Erythroblast (primary cell): ENCODE measurements at places on chromosomes 2 and 18.

- DNase-seq, result no peak
These were observed 465.6 kb upstream of the POU3F3 start for GRCh38 chr2:104388296-104388695.

DNA sequence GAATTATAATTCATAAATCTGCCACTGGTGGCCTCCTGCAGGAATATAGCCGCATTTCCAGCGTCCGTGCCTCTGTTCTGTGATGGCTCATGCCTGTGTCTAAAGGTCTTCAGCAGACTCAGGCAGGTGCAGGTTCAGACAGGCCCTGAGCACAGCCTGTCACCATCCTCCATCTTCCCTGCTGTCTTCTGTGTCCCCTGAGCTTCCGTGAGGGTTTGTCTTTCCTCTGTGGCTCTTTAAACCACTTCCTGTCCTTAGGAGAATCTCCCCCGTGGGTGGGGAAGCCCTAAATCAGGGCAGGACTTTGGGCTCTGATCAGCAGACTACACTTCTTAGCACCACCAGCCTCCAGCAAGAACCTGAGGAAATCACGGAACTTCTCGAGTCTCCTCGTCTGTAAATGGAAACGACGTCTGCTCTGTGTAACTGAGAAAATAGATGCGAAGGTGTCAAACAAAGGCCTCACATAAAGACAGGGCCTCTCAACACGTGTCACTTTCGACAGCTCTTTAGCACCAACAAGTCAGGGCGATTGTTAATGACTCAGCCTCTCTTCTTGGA is 24.1 kb upstream of the NFATC1 start:
- no peak for DNase-seq

- peak; percentile 51 for DNase-seq
These were observed 478 bp downstream of the CLHC1 start for GRCh38 chr2:55231546-55232083.

DNA sequence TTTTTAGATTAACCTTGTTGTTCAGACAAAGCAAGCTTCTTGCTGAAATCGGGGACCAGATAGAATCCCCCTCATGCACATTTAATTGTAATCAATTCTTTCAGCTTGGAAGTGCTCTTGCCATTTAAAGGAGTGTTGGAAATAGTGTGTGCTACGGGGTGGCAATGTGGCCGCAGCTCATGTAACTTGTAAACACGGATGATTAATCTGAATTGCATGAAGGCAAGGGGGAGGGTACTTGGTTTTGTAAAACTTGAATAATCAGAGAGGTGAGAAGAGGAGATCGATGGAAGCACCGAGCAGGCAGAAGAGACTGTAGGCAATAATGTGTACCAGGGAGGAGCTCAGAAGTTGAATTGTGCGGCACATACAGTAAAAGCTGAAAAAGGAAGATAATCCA is 273.5 kb downstream of the PTGR3 start:
- DNase-seq, result no peak

DNA sequence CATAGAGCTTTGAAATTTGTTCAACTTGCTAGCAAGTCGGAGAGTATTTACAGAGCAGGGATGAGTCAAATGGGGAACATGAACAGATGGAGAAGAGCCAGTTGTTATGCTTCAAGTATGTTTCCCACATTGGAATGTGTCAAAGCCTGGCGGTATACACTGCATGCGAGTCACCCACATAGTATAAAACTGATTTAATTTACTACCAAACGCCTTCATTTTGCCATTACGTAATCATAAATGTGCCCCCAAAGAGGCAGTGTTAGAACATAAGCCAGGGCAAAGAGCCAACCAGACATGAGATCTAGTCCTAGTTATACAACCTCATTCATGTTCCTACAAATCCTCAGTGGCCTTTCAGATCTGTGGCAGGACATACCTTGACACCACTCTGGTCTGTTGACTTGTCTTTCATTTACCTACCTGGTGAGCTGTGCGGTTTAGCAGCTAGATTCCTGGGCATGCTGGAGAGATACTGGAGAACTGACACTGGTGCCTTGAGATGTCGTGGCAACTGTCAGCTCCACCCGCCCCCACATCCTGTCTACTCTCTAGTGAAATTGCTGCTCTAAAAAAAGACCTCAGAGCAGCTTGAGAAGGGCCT is 21.7 kb upstream of the NRP2 start:
- no peak for DNase-seq

GRCh38 chr2:227237786-227238185 is 73.4 kb downstream of the COL4A3 start:
- no peak for DNase-seq

GRCh38 chr18:68448736-68449135 is 266.2 kb downstream of the TMX3 start:
- no peak for DNase-seq

GRCh38 chr2:173876833-173877413 is 88.2 kb downstream of the SP3 start:
- DNase-seq, result no peak

DNA sequence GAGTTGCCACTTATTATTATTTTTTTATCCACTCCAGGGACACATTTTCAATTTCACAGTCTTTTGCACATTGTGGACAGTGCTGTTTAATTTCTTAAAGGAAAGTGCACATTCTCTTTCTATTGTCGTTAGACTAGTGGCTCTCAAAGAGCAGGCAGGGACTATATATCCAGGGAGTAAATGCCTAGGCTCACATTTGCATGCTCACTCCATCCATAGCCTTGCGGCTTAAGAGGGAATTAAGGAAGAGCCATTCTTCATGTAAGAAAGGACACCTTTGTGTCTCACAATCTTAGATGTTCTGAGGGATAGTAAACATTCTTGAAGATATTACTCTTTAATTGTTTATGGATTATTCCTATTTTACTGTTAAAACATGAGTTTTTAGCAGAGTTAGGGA is 70.8 kb downstream of the FIGN start:
- DNase-seq, result no peak

GRCh38 chr18:59345556-59345955 is 13.5 kb downstream of the LMAN1 start:
- DNase-seq, result no peak

DNA sequence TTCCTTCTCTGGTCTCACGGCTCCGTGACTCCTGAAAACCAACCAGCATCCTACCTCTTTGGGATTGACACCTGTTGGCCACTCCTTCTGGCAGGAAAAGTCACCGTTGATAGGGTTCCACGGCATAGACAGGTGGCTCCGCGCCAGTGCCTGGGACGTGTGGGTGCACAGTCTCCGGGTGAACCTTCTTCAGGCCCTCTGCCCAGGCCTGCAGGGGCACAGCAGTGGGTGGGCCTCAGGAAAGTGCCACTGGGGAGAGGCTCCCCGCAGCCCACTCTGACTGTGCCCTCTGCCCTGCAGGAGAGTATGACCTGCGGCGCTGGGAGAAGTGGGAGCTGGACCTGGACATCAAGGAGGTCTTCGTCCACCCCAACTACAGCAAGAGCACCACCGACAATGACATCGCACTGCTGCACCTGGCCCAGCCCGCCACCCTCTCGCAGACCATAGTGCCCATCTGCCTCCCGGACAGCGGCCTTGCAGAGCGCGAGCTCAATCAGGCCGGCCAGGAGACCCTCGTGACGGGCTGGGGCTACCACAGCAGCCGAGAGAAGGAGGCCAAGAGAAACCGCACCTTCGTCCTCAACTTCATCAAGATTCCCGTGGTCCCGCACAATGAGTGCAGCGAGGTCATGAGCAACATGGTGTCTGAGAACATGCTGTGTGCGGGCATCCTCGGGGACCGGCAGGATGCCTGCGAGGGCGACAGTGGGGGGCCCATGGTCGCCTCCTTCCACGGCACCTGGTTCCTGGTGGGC is 10.0 kb downstream of the PROC start:
- DNase-seq, result no peak

DNA sequence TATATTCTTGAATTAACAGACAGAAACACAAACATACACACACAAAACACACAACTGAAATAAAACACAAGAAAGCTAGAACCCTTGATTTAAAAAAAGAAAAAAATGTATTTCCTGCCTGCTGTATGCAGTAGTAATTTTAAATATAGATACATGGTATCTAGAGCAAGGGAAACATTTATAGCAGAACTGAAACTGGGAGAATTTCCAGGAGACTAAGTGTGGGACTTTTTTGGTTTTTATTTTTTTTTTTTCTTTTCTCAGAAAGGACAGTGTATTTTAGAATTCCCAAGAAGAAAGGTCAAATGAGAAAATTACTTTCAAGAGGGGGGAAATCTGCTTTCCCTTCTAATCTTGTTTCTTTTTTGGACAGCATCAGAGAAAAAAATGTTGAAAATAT is 558.9 kb upstream of the PKDCC start:
- DNase-seq, result no peak

GRCh38 chr18:41197967-41198366 is 757.1 kb upstream of the PIK3C3 start:
- DNase-seq, result no peak

DNA sequence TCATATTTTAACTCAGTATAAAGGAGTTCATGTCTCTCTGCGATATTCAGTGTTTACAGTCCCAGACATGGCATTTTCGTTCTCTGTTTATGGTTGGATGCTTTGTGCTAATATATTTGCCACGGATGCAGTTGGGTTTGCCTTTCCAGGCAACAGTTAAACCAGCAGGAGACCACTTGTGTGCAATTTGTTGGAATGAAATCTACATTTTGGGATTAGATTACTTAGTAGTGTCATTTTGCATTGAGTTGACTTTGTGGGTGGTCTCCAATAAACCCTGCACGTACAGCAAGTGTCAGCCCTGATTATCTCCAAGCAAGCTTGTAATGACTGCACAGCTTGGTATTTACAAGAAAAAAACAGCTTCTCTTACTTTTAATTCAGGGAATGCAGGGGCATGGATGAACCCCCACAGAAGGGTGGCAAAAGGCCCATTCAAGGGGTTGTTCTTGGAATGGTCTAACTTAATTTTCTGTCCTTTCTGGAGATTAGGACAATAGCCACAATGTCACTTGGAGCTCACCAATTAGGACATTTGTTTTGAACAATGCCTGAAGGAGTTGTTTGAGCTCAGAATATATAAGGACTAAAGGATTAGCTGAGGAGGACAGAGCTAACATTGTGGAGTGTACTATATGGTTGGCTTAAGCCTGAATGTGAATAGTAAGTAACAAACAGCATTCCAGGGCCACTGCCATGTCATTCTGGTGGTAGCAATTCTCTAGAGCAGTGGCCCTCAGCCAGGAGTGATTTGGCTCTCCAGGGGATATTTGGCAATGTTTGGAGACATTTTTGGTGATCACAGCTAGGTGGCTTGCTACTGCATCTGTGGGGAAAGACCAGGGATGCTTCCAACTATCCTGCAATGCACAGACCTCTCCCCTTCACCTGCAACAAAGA is 121.5 kb downstream of the SLC4A3 start:
- no peak for DNase-seq

GRCh38 chr2:96163415-96163767 is 18.2 kb upstream of the DUSP2 start:
- DNase-seq, result no peak

- no peak for DNase-seq
These were observed 846.7 kb upstream of the ID2 start for GRCh38 chr2:7835151-7835550.

DNA sequence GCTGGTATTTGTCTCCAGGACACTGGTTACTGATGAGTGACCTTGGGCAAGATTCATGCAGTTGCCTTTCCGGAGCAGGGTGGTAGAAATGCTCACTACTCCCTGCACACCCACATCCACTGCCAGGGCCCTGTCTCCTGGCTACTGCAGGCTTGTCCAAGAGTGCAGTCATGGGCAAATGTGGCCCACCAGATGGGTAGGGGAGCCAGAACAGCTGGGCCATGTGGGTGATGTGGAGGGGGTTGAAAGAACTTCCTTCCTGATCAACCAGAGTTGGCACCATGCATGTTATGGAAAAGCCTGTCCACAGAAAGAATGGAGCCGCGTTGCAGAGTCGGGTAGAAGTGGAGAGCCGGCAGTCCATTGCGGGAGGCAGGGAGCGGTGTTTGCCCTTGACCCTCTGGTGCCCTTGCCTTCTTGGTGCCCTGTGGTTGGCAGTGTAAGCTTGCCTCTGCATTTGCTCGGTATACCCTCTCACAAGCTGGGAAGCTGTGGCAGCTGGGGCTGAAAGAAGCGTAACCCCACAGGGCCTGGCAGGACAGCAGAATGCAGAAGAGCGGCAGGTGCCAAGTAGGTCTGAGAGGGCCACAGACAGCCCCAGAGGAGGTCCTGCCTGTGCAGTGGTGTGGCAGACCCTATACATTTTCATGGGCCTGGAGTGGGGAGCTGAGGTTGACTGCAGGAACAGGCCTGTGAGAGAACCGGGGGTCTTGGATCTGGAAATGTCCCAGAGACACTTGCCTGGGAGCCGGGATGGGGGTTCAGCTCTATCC is 253.2 kb downstream of the TFCP2L1 start:
- DNase-seq, result no peak

DNA sequence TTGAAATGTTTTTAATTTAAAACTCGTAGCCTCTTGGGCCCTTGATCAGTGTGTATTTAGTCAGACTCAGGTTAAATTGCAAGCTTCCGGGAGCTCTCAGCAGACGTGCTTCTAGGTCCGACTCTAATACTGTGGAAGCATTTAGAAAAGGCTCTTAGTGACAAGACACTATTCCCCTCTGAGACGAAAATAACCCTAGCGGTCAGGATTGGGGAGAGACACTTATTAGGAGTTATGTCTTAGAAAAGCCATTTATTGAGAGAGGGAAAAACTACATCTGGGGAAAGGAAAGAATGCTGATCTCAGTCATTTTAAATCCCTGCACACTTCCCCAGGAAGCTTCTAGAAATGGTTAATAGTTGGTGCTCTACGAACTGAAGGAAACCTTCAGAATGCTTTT is 110.5 kb upstream of the NCK2 start:
- DNase-seq, result no peak

DNA sequence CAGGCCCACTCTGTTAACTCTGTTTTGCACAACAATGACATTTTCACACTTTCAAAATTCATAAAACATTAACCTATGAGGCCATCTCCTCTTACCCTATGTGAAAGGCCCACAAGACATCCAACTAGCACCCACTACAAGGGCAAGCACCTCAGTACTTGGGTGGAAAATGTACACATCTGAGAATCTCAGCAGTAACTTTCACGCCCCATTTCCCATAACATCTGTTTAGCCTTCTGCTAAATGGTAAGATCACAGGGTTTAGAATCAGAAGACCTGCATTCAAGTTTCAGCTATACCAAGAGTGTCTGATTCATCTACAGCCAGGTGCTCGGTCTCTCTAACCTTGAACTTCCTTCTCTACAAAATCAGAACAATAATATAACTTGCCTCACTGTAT is 89.2 kb downstream of the SP100 start:
- no peak for DNase-seq

GRCh38 chr2:99278793-99279291 is 22.2 kb downstream of the LYG1 start:
- DNase-seq, result no peak

DNA sequence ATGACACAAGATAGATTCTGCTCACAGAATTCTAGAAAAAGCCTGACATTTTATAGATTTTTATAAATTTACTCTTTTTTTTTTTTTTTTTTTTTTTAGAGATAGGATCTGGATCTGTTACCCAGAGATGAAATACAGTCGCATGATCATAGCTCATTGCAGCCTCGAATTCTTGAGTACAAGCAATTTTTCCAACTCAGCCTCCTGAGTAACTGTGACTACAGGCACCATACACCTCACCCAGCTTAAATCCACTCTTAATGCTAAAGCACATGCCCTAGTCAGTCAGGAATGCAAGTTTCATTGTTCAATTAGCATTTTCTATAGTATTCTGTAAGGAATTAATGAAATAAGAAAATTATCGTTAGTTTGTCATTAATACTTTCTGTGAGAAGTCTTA is 32.1 kb upstream of the WDR75 start:
- no peak for DNase-seq

GRCh38 chr2:134976074-134976702 is 57.6 kb downstream of the CCNT2 start:
- no peak for DNase-seq

GRCh38 chr2:88691339-88692183 is at the start of gene RPIA:
TSS of gene RPIA (plus strand) at chr2:88691673. CDS start at chr2:88691699, 26 bp downstream.
- peak; percentile 99 for DNase-seq

GRCh38 chr2:54665436-54665856 is 58.0 kb upstream of the EML6 start:
- DNase-seq, result peak; percentile 74
